Stimulated activated CD4-positive, alpha-beta T cell treated with anti-CD3 and anti-CD28 coated beads, Interleukin-1b, Interleukin-23, amount 100 ng/mL, for 1 hour (primary cell): ENCODE measurements at places on chromosomes 7 and 10.

DNA sequence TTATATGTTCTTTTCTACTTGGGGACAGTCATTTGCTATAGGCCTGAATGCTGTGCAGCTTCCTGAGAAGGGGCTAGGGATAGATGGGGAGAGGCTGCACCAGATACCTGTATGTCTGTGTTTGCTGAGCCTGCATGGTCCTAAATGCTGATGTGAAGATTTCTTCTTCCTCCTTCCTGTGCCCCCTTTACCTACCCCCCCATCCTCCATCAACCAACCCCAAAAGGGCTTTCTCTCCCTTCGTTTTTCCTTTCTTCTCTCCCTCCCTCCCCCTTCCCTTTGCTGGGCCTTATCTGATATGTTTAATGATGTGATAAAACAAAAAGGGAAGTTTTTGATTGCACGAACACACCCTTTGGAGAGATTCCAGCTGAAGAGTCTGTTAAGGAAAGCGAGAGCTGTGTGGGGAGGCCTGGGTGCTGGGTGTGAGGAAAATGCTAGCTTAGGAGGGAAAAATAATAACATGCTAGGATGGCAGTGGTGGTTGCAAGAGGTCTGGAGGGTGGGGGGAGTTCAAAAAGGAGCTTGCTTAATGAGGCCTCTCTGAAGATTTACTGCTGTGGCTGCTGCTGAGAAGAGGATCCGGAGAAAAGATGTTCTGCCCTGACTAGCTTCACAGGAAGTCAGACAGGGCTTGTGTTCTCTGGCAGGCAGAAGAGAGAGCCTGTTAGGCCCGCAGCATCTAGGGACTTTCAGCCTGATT, 101.8 kb downstream of the SAMD9 start:
- no peak for DNase-seq

DNA sequence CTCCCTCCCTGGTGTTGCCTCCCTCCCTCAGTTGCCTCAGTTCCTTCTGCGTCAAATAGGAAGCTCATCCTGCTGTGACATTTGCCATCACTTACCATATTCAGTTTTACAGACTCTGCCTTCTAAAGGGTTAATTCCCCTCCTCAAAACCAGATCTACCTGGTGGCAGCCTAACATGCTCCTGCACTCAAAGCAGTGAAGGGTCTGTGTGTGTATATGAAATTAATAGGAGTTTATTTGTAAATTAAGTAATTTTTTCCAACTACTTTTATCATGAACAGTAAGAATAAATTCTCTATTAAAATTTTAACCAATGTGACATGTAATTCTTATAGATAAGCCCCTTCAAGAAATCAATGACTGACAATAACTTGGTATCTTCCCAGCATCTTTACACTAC, 158.6 kb upstream of the INSYN2A start:
- DNase-seq = no peak

DNA sequence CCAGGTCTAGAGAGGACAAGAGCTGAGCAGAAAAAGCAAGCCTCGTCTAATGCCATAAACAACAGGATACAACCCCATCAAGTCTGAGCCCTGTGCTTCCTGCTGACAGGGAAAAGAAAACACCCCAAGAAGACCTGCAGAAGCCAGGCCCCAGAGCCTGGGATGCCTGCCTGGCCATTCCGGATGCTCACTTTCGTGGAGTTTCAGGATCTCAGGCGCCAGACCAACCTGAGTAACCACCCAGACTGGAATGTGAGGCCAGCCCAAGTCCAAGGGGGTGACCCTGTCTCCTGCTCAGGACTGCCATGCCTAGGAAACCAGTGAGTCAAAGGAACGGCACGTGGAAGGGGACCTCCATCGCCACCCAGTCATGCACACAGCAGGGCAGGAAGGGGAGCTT, 74.3 kb downstream of the PLXNA4 start:
- DNase-seq = no peak

- no peak for DNase-seq
Observed at GRCh38 chr10:9239298-9239697, 1184.8 kb downstream of the GATA3 start.

- no peak for DNase-seq
Observed at GRCh38 chr10:6532321-6532720, 47.8 kb downstream of the PRKCQ start.

DNA sequence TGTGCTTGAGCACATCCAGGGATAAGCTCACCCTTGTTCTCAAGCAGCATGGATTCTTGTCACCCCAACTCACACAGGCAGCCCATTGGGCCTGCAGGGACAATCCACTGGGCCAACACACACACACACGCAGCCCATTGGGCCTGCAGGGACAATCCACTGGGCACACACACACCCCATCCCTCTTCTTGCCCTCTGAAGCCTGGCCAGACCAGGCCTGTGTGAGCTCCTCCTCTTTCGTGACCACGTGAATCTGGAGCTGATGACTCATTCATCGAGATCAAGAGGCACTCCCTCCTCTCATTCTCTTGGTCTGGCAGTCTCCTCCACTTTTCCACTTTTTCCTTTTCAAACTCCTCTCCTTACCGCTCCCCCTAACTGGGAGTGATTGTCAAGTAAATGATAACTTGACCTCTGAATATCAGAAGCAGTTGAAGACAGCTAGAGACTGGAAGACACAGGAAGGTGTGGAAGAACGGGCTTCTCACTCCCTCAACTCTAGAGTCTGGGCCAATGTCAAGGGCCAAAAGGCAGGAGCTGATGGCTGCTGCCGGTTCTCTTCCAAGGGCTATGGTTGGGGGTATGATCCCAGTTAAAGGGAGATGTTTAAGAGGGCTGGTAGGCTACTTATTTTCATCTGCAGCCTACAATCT, 89.7 kb downstream of the HIPK2 start:
- no peak for DNase-seq

- no peak for DNase-seq
Observed at GRCh38 chr7:209906-210305, 17.5 kb downstream of the FAM20C start.

GRCh38 chr7:130379019-130379418, 1.3 kb upstream of the CPA1 start:
- DNase-seq = no peak

GRCh38 chr7:96481796-96482195, 159.9 kb upstream of the SLC25A13 start:
- no peak for DNase-seq

- no peak for DNase-seq
Observed at GRCh38 chr10:24383681-24384106, 174.8 kb downstream of the KIAA1217 start.

DNA sequence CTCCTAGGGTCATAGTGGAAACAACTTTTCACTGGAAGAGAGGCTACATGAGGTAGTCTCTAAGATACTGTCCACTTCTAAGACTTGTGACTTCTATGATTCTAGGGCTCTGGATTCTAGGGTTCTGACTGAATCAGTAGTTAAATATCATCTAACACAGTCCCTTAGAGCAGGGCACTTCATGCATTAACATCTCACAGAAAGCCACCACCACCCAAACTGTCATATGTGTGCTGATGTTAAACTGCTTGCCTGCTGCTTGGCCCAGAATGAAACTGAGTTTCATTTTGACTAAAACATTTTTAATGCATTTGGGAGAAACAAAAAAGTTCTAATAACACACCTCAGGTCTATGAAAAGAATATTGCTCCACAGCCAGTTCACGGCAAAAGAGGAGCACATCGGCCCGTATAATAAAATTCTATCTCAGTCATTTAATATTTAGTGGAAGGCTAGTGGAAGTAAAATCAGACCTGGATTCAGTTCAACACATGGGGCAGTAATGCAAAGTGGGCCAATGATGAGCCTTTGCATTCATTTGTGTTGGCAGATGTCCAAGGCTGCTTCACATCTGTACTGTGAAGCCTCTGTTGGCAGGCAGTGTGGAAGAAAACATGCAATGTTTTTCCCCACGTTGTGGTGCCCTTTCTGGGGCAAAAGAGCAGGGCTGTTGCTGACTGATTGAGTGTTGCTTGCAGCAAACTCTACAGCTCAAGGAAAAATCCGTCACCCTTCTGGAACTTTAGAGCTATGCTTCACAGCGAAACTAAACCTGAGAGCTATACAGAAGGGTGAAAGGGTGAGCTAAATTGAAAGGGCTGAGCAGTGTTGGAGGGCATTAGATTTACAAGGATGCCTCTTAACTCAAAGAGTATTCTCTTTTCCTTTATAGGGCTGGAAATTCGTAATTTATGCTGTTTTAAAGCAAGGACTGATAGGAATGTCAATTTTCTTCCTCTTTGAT, 33.5 kb upstream of the AUTS2 start:
- no peak for DNase-seq

GRCh38 chr10:75168275-75168674, 42.3 kb upstream of the VDAC2 start:
- DNase-seq = no peak
